A549 (cell line): ENCODE measurements at places on chromosomes 4 and X. TPM values are rescaled to one million over a fixed set of nuclear protein-coding genes. Genes with fewer than 3 reads are reported as not detected.

The PHOX2B gene
- not detected in 3 replicates for polyA plus RNA-seq

The ARAP2 gene
- polyA plus RNA-seq, result 0.22 to 0.34 TPM (median 0.31 TPM) in 3 replicates

The PPEF2 gene
- 0.03 TPM in 1 of 3 replicates, not detected in the others for polyA plus RNA-seq

The HPSE gene
- 0.72 to 0.94 TPM (median 0.81 TPM) in 3 replicates for polyA plus RNA-seq

The NDST3 gene
- polyA plus RNA-seq, result not detected in 3 replicates
